Activated T-cell treated with anti-CD3 and anti-CD28 coated beads for 48 hours (primary cell): ENCODE measurements at places on chromosomes 1 and 21.

GRCh38 chr1:22749919-22750684 is 39.5 kb downstream of the EPHB2 start:
- no peak for DNase-seq

DNA sequence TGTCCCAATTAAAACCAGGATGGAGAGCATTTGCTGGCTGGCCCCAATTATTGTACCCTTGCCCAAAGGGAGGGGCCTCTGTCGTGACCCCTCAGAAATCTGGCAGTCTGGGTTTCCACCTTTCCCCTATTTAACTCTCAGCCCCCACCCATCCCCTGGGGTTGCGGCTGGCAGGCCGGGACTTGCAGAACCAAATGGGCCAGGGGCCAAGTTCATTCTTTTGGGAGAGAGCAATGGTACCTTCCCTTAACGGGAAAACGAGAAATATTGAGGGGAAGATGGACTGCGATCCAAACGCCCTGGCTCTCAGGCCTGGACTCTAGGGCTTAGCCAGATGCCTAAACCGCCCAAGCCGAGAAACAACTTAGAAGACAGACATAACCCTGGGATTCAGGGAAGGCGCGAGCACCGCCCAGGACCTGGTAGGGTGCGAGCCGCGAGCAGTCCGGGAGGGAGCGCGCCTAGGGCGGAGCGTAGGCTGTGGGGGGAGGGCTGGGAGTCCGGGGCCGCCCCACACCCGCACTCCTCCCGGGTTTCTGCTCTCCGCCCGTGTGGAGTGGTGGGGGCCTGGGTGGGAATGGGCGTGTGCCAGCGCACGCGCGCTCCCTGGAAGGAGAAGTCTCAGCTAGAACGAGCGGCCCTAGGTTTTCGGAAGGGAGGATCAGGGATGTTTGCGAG is at the start of gene SLC27A3:
Gene SLC27A3, plus strand, starts transcription at position 628 of the 678 bp plus-strand sequence. CDS start 91 bp downstream, outside the sequence.
- peak; percentile 18 for DNase-seq

GRCh38 chr1:145720878-145721671 is 1.8 kb downstream of the CD160 start:
- peak; percentile 69 for DNase-seq

DNA sequence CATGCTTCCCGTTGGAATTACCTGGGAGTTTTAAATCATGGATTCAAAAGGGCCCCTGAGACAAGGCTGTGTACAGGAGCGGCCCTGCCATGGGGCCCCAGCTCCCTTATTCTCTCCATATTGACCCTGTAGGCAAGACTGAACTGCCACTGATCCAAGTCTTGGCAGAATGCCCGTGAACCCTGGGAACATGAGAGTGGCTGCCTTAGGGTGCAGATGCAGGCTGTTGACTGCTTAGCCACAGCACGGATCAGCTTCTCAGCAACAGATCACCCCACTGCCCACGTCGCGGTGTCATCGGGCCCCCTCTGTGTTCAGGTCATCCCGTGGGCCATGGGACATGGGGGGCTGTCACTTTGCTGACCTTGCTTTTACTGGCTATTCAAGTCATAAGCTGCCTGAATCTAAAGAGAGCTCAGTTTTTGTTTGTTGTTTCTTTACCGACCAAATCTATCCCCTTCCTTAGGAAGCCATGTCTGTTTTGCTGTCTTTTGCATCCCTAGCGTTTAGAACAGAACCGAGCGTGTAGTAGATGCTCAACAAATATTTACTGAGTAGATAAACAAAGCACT is 83.4 kb downstream of the MATN1 start:
- DNase-seq = no peak

- DNase-seq = no peak
Measured at GRCh38 chr1:187626056-187626455, 797.3 kb downstream of the PLA2G4A start.

DNA sequence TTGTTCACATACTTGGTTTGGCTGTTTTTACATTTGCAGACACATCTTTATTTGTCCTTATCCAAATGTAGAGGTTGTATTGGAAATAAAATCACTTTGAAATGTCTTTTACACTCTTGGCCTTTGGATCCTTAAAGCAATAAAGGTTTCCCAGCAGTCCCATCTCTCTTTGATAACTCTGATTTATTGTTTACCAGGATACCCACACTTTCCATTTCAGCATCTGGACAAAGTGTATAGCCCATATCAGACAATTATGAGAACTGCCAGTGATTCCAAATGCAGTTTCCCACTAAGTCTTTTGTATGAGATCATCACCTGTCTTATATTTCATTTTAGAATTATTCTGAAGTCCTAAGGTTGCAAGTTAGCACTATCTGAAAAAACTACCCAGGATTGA is 114.7 kb downstream of the NEK7 start:
- no peak for DNase-seq

DNA sequence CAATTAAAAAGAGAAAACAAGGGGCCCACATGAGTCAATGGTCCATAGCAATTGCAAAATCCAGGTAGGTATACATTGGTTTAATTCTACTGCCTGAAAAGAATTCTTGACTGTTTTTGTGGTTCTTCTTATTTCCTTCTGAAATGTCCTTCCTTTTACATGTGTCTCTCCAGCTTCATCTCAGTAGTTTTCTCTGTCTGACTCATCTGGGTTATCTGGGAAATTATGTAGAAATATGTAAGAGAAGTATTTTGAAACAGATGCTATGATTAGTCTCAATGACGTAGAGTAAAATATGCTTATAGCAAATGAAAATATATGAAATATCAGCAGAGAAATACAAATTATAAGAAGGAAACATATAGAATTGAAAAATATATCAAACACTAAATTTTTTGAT is 953.2 kb downstream of the BRINP3 start:
- DNase-seq = no peak

DNA sequence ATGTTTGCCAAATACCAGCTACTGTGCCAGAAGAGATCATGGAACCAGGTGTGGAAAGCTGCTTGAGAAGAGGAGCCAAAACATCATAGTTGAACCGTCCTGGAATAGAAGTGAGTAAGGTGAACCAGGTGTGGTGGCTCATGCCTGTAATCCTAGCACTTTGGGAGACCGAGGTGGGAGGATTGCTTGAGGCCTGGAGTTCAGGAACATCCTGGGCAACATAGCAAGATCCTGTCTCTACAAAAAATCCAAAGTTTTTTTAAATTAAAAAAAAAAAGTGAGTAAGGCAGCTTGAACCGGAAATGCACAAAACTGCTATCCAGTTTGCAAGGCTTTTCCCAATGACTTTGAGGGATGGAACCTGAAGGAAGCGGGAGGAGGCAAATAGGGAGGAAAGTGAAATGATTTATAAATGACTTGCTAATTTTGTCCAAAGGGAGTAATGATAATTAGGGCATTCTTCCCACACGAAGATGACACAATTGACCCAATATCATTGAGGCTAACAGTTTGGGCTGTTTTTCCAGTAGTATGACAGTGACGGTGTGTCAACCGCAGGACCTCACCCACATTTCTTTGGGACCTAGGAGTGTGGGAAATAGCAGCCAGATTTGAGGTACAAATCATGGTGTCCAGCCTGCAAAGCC is 1.5 kb upstream of the CNN3 start:
- no peak for DNase-seq

GRCh38 chr21:16928439-16928838 is 584.4 kb upstream of the CXADR start:
- no peak for DNase-seq

DNA sequence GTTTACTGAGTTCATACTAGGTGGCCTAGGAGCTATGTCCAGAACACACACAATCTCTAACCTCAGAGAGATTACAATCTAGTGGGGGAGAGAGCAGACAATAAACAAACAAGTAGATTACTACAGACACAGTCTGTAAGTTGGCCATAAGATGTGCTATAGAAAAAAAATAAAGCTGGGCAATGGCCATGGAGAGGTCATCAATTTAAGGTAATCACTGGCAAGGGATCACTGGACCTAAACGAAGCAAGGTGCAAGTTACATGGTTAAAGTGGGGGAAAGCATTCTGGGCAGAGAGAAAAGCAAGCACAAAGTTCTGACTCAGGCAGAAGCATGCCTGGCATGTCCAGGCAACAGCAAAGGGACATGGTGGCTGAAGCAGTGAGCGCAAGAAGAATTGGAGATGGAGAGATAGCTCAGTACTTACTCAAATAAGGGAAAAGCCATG is 147.0 kb downstream of the RERE start:
- DNase-seq = no peak

DNA sequence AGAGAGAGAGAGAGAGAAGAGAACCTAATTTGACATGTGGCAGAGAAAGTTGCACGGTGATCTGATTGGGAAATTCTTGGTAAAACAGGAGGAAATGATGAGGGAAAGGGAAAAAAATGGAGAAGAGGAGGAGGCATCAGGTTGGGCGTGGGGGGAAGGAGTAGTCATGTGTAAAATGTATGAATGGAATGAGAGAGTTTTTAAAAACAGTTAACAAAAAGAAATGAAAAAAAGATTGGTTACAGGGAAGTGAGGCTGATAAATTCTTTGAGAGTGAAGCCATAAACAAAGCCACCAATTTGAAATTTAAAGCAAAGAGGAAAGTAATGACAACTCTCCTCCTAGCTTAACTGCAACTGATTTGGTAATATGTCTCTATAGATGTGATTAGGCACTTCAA is 409.2 kb downstream of the USH2A start:
- no peak for DNase-seq

DNA sequence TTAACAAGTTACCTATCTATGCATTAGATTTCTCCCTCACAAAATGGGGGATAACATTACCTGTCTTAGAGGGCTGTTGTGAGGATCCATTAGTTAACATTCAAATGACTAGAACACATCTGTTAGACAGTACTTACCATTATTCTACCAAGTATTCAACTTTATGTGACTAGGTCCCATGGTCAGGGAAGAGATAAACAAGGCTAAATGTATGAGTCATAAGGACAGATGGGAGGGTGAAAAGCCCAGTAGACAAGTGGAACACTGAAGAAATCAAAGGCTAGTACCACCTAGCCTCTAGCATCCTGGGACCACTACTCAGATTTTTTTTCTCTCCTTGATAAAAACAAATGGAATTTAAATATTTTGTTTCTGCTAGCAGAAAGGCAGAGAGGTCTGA is 9.0 kb upstream of the VHLL start:
- no peak for DNase-seq

DNA sequence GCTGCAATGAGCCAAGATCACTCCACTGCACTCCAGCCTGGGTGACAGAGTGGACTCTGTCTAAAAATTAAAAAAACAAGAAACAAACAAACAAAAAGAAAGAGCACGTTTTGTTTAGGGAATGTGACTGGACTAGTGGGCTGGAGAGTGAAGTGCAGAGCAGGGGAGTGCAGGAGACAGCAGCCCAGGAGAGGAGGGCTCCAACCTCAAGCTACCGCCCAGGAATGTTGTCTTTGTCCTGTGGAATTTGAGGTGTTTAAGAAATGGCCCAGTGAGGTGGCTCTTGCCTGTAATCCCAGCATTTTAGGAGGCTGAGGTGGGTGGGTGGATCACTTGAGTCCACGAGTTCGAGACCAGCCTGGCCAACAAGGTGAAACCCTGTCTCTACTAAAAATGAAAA is 42.4 kb upstream of the MTF2 start:
- DNase-seq = no peak

DNA sequence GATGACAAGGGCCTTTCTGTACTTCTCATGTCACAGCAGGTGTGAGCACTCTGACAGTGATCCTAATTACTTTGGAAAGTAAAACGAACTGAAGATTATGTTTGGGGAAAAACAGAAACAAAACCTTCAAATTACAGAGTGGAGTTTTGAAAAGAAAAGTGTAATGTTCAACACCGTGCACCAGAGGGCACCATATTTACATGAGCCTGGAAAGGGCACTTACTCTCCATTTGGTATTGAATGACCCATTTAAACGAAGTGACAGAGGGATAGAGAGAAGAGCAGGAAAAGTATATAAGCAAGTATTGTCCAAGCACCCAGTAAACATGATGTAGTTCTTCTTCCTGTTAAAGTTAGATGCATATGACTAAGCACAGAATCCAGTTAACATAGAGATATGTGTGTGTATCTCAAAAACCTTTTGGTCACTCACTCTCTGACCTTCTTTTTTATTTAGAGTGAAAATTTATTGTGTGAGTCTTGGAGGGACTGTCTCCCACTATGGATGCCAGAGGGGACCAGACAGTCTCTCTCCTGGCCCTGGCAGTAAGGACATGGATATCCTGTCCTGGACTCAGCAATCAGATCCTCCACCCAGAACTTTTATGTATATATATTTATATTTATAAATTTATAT is 3.8 kb upstream of the RGSL1 start:
- DNase-seq = no peak

GRCh38 chr1:208835097-208835463 is 590.9 kb upstream of the PLXNA2 start:
- no peak for DNase-seq

GRCh38 chr1:197149340-197149739 is 2.9 kb upstream of the ASPM start:
- no peak for DNase-seq

GRCh38 chr1:228920831-228921230 is 185.6 kb downstream of the RHOU start:
- no peak for DNase-seq

DNA sequence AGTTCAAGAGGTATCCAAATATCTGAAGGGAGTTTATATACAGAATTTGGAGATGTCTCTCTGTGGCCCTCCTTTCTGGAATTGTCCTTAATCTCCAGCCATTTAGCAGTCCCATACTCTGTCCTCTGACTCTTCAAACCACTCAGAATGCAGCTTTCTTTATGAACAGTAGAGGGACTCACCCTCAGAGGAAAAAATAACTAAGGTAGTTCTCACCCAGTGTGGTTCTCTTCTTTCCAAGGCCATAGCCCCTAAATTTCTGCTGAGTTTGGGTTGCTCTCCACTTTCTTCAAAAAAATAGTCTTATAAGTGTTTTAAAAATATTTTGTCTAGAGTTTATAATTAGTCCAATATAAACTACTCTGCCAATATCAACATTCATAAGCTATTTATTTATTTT is 369.7 kb downstream of the MATN1 start:
- DNase-seq = no peak

GRCh38 chr1:157403608-157404007 is 148.7 kb downstream of the FCRL5 start:
- no peak for DNase-seq
